ENCODE measurements at places on chromosomes 3 and 15.

DNA sequence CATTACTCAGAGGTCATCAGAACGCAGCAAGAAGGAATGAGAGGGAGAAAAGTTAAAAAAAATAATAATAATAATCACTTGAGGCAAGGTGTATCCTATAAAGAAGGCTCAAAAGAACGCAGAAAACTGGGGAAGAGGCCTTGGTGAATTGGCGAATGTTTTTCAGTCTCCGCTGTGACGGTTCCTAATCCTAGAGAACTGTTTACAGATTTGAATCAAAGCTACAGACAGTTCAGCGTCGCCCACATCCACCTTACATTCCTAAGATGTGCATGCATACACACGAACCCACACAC, 634 bp downstream of the ZMAT3 start:
- DNase-seq = no peak

GRCh38 chr15:100940767-100941379, 21.7 kb downstream of the LRRK1 start:
- DNase-seq = no peak

DNA sequence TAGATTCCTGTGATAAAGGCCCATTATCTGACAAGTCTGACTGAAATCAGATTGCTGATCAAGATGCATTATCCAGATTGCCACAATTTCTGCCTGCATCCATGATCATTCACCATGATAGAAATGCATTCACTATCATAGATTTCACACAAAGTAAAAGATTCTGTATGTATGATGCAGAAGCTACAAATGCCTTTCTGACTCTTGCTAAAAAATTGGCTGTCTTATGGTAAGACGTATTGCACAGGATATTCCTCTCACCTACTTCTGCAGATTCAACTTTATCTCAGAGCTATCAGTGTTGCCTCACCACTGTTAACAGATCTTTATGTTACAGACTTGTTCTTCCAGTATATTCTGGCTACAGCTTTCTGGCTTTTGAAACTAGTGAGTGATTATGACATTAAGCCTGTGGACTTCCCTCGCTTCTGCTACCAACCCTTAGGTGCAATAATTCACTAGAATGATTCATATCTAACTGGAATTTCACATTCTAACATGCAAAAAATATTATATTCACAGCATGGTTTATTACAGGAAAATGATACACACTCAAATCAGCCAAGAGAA, 955.3 kb downstream of the EPHA3 start:
- DNase-seq = no peak

- DNase-seq = no peak
Observed at GRCh38 chr15:25345943-25346342, 92.9 kb downstream of the UBE3A start.

DNA sequence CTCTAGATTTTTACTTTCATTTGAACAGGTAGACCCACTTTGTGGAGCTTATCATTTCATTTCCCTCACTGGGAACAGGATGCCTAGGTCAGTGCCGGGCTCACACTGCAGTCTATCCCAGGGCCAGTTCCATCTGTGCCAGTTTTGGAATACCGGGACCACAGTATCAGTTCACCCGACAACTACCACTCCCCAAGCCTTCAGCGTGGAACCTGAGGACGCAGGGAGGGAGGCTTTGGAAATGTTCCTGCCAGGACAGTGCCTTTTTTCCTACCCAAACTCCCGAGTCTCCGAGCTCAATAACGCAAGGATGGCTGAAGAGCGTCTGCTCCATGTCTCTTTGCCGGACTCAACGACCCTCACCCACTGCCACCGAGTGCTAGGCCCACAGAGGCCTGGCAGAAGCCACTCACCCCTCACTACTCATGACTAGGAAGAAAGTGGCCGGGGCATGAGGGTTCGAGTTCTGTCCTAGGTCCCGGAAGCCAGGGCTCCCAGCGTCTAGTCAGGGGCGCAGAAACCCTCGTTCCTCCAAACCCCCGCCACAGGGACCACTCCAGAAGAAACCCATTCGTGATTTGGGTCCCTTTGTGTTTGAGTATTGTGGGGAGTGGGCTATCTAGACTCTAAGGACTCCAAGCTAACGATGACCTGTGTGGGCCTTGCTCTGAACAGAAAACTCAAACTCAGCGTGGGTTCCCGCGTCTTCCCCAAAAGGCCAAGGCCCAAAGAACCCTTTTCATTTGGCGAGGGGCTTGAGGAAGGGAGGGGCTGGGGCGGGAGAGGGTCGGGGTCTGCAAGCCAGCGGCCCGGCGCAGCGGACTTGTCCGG, 11.4 kb downstream of the ZIC1 start:
- no peak for DNase-seq

- peak; percentile 68 for DNase-seq
Observed at GRCh38 chr3:167978071-167978470, 117.7 kb downstream of the GOLIM4 start.
